ENCODE measurements at places on chromosomes 4 and X. TPM values are rescaled to one million over a fixed set of nuclear protein-coding genes. Genes with fewer than 3 reads are reported as not detected.

DNA sequence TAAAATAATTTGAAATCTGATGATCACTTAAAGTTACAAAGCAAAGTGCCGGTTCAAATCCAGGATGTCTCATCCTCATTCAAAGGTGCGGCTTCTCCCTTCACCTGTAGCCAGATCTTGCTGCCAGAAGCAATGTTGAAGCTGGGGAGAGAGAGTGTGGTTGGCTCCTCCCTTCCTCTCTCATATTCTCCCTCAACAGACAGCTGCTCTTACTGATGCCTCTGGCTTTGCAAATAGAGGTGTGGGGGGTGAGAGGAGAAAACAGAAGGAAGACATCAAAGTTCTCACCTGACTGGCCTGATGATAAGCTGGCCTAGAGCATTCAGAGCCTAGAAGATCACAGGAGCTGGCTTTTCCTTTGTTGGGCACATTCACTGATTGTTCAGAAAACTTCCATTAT, 28.3 kb upstream of the BTC start:
- ATAC-seq: no peak

GRCh38 chr4:147760176-147760575, 28.3 kb downstream of the ARHGAP10 start:
- no peak for ATAC-seq

- peak; percentile 81 for ATAC-seq
Observed at GRCh38 chr4:169619958-169620879, at the start of gene CLCN3. CLCN3 (plus strand) TSS chr4:169620578; CDS start chr4:169635929, 15,351 bp downstream.

DNA sequence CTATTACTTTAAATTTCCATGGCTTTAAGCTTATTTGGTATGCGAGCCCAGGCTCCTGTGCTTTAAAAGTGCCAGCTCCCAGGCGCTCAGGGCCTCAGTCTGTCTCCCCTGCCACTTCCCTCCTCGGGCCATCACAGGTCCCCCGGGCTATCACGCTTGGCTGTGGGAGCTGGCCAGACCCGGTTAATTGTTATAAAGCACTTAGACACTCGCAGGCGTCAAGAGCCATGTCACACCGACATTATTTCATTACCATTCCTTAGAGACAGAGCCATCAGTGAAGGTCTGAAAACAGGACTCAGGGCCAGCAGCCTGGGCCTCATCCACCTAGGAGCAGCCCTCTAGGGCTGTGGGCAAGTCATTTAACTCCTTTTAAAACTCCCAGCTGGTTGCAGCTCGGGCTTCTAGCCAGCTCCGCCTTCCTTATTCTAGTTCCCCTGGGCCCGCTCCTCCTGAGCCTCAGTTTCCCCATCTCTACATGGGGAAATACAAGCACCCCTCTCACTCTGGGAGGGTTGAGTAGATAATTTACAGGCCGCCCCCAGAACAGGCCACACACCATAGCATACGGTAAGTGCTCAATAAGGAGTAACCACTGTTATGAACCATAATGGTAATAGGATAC, 99.0 kb downstream of the HMX1 start:
- no peak for ATAC-seq

DNA sequence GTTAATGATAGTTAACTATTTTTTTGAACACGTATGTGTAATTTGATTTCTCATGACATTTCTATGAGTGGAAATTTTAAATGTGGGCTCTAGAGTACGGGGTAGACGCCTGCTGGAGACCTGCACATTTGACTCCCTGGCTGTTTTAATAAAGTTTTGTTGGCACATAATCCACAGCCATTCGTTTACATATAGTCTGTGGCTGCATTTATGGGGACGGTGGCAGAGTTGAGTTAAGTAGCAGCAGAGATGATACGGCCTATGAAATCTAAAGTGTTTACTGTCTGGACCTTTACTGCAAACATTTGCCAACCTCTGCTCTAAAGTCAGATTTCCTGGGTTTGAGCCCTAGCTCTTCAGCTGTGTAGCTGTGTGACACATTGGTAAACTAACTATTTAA, 118.8 kb downstream of the CHRNA9 start:
- no peak for ATAC-seq

- no peak for ATAC-seq
Observed at GRCh38 chr4:112315446-112315845, 18.3 kb downstream of the ALPK1 start.

- no peak for ATAC-seq
Observed at GRCh38 chrX:149060921-149061320, 444.2 kb downstream of the IDS start.

C1QTNF7 gene
- total RNA-seq: not detected

GAB3 gene
- total RNA-seq: 13.5 TPM
